T-helper 2 cell (primary cell): ENCODE measurements at places on chromosomes 2 and 18.

GRCh38 chr2:228082571-228082970 is 98.9 kb downstream of the SPHKAP start:
- no peak for DNase-seq

- DNase-seq = no peak
Observed at GRCh38 chr2:27915191-27915590, 24.7 kb downstream of the BABAM2 start.

DNA sequence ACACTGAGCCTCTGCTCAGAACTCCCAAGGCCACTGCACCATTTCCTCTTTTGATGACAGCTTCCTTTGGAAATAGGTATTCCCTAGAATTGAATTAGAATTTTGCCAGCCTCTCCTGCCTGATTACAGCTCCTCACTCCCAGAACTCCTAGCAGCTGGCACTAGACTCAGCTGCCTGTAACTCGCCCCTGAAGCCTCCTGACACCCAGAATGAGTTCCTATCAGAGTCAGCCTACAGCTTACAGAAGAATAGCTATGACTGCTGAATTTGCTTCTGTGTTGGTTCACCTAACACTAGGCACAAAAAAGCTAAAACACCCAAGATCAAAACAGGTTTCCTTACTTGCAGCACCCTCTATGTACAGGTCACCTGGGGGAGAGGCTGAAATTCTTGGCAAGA is 108.2 kb upstream of the PTPRM start:
- DNase-seq = no peak

GRCh38 chr2:27572439-27572838 is 10.4 kb upstream of the ZNF512 start:
- no peak for DNase-seq

- DNase-seq = no peak
Observed at GRCh38 chr2:220660277-220661145, 911.6 kb downstream of the EPHA4 start.

DNA sequence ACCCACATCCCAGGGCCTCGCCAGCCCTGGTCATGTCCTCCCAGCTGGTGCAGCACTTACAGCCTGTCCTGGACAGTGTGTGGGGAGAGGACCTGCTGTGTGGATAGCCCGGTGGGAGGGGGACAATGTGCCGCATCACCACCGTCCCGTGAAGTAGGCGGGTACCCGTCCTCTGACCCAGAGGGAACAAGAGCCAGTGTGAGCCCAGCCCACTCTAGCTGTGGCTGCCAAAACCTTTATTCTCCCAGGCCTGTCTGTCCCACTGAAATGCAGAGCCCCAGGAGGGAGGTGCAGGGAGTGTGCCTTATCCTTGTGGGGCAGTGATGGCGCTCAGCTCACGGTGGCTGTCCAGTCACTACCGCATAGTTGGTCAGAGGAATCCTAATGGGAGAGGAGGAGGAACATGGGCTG is 1.7 kb downstream of the TRAF3IP1 start:
- DNase-seq = no peak

GRCh38 chr2:227378371-227378782 is 729 bp downstream of the TM4SF20 start:
- DNase-seq = no peak

GRCh38 chr2:84493514-84493913 is 22.8 kb upstream of the DNAH6 start:
- DNase-seq = no peak

GRCh38 chr2:151575338-151575737 is 158.9 kb downstream of the NEB start:
- no peak for DNase-seq

DNA sequence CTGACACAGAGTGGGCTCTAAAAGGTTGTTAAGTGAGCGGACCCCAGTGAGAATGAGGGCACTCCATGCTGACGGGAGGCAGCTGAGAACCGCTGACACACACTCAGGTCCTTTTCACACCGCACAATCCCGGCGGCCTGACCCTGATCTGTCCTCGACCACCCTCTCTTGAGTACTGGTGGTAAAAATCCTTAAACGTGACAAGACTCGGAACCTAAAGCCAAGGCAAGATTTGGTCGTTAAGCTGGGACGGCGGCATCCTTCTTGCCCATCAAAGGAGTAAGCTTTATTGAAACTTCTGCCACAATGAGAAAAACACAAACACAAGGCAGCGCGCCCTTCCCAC is 569 bp downstream of the TMX3 start:
- no peak for DNase-seq

DNA sequence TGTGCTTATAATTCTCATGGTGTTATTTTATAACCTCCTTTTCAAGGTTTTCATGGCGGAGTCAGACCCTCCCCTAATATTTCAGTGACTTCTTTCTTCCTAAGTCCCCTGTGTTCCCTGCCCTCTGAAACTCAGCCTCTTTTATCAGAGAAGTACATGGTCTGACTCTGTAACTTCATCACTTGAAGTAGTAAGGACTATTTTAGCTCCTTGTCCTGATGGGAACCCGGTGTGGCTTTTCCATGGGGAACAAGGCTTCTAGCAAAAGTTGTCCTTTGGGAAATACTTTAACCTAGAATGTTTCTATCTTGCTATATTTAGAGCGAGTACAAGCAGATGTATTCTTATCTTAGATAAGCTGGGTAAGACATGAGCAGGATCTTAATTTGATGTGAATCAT is 117.5 kb downstream of the TRIB2 start:
- DNase-seq = no peak

DNA sequence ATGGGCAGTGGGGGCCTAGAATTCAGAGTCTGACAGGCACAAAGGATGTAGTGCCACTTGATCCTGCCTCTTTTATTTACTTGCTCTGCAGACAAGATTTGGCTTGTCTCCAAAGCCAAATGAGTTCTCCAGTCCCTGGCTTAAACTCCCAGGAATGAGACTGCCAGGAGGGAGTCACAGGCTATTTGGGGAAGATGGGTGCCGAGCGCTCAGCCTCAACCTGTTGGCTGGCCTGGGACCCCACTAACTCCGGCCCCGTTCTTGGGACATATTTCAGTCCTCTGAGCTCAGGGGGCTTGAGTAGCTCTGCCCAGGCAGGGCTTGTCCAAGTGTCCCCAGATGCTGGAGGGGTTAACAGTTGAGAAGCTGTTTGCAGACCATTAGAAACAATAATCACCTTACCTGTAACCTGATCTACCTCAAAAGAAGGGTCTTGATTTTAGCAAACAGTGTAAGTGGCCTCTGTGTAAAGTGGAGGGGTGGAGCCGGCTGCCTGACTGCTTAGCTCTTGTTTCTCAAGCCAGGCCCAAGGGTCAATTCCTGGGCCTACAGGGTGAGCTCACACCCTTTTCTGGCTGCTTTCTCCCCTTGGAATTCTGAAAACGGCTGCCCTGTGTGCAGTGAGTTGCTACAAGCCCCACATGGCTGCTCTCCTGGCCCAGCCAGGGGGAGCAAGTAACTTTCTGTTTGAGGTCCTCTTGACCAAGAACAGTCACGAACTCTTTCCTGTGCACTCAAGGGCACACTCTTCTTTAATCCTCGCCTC is 27.1 kb upstream of the FZD5 start:
- DNase-seq = no peak

DNA sequence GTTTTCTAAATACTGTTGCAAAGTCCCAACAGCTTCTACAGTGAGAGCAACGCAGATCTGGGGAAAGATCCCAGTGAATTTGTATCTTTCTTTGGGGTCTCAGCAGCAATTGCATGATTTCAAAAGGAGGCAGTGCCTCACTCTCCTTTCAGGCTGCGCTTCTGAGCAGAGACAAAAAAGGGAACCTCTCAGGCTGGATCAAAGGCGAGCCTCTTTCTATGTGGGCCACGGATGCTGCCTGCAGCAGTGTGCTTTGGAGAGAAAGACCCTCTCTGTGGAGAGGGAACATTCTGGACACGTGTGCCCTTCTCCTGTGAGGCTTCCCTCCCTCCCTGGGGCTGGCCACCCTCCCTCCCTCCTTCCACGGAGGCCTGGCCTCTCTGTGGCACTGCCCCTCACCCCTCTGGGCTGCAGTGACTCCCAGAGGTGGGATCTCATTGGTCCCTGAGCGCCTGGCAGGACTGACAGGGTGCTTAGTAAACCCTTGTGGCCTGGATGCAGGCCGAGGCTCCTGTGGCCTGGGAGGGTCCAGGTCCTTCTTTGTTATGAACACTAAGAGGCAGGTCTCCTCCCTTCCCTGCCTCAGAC is 21.6 kb upstream of the PDIA6 start:
- no peak for DNase-seq

DNA sequence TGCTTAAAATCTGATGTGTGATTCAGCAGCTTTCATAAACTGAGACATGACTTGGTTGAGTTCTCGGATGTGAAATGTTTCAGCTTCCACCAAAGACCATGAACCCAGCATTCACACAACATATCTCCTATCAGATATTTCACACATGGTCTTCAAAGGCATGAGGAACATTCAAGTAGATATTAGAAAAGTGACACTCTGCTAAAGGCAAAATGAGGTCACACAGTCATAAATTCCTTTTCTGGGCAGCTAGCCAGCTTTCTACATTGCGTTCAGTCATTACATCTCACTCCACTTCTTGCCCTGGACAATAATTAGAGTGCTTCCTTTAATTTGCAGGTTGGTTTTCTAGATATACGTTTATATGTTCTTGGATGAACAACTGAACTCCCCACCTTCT is 96.7 kb downstream of the GAREM1 start:
- DNase-seq = no peak

GRCh38 chr2:125572660-125573059 is 1083.3 kb upstream of the GYPC start:
- no peak for DNase-seq

DNA sequence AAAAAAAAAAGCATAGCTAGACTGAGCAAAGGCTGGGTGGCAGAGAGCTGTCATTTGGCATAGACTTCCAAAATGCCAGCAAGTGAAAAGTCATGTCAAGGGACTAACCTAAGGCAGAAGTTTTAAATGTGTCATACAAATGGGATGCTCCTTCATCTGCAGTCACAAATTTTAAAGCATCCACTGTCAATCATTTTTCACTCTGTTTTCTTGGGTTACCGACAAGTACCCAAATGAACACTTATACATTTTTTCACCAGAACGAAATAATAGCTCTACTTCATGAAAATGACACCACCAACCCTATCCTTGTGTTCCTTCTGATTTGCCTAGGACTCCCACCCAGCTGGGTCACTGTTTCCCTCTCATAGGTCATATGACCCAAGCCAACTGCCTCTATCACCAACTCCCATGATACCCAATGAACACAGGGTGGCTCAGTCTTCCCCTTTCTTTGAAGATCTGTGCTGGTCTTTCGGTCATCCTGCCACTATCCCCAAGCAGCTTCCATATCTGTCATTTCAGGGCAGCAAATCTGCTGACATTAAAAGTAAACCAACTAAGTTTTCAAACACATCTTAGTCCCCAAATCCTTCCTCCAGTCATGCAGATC is 21.5 kb downstream of the KLF7 start:
- no peak for DNase-seq

GRCh38 chr2:127401757-127402695 is 14.3 kb upstream of the MAP3K2 start:
- no peak for DNase-seq

DNA sequence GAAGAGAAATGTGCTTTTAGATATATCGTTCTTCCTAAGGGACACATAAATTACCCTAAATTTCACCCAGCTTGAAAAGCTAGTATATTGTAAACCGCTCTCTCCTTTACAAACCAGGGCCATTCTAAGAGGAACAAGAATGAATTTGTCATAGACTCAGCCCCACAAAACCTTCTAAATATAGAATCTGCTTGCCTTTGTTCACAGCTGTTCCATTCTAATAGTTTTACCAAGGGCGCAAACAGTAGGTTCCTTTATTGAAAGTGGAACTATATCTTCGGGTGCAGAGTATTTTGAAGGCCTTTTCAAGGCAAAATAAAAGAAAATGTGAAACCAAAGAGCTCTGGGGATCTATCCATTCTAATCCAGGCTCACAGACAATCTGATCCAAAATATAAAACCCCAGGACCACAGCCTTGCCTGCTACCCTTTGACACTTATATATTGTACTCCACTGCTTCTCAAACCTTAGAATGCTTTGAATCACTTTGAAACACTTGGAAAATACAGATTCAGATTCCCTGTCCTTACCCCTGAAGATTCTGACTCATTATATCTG is 316.8 kb downstream of the PAX3 start:
- no peak for DNase-seq

DNA sequence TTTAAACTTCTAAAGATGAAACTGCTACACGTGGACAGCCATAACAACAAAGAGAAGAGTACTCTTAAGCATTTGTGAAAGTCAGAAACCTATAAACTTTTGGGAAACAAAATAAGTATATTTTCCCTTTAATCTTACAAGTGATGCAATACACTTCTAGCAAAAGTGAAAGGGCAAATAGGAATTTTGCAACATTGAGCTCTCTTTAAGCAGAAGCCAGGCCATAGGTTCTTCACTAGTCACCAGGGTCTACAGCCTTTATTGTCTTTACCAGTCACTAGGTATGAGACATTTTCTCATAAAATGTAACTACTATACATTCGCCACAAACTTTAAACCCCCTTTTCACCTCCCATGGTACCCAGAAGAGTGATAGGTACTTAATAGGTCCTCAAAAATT is 37.5 kb downstream of the SCN1A start:
- DNase-seq = no peak

GRCh38 chr2:46164529-46165301 is 132.5 kb upstream of the EPAS1 start:
- DNase-seq = no peak

GRCh38 chr2:106563195-106563594 is 76.0 kb downstream of the CD8B2 start:
- no peak for DNase-seq

DNA sequence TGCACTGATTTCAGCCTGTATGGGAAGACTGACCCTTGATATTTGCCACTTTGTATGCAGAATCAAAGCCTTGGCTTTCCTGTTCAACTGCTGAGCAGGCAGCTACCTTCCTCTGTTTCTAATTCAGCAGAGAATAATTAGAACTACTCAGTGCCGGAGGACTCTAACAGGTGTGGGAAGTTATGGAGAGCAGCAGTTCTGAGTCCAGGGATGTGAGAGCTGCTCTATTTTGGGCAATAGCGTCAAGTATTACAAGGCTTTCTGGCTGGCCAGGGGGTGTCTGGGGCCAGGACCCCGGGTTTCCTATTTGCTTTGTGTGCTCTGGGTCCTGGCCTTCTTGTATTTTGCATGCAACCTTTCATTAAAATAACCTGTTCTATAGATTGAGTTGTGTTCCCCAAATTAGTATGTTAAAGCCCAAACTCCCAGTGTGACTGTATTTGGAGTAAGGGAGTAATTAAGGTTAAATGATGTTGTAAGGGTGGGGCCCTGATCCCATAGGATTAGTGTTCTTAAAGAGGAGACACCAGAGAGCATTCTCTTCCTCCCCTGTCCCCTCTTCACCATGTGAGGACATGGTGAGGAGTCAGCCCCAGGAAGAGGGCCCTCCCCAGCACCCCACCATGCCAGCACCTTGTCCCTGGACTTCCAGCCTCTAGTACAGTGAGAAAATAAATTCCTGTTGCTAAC is 5.6 kb upstream of the NTSR2 start:
- DNase-seq = no peak

GRCh38 chr2:14827226-14828023 is 194.9 kb downstream of the LRATD1 start:
- no peak for DNase-seq

- no peak for DNase-seq
Observed at GRCh38 chr18:24561369-24561965, 101.0 kb downstream of the HRH4 start.

GRCh38 chr2:10016001-10016801 is 27.1 kb upstream of the KLF11 start:
- no peak for DNase-seq
